ENCODE measurements at places on chromosomes 16 and 17. TPM values are rescaled to one million over a fixed set of nuclear protein-coding genes. Genes with fewer than 3 reads are reported as not detected.

The FMNL1 gene
- polyA plus RNA-seq = 1.8 TPM

- no peak for DNase-seq
Measured at GRCh38 chr16:30459456-30459855, 13.1 kb upstream of the ITGAL start.

DNA sequence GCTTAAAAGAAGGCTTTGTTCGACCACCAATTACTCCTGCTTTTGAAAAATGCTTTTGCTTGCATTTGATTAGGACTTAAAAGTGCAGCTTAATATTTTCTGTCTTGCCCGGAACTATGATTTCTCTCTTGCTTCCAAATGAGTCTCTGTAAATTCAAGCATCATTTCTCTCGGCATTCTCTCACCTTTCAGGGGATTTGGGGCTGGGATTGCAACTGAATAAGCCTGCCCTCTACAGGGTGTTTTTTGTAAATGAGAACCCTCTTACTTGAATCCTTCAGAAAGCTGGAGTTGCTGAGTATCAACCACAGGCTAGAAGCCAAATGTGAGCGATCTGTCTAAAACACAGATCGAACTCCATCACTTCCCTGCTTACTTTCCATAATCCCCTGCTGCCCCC is 234.6 kb downstream of the TMEM114 start:
- DNase-seq = no peak

The GP2 gene
- not detected for polyA plus RNA-seq

DNA sequence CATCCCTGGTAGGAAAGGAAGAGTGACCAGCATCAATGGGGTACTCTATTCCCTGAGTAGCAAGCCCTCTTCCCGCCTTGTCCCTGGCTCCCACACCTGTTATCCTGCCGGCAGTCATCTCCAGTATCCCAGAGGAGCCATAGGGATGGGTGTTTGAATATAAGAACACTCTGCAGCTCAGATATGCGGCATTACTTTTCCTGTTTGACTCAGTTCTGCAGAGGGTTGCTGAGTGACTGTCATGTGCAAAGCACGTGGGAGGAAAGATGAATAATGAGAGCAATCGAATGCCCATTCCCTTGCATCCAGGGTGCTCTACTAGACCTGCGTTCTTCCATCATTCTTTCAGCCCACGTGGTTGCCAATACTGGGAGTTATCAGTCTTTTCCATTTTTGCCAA is 115.1 kb downstream of the PRKCB start:
- no peak for DNase-seq

DNA sequence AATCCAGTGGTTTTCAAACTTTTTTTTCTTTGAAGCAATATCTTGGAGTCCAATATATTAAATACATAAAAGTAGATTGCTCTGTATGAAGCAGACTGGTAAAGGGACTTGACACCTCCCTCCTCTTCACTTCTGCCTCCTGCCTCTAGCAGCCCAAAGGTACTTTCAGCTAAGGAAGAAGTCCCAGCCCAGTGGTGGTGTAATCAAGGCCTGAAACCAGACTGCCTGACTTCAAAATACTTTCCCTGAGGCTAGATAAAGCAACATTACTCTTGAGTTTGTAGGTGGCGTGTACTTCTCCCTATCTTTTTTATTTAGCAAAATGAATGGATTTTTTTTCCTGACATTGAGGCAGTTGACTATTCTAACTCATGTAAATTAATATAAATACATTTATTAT is 122.4 kb upstream of the TMEM97 start:
- no peak for DNase-seq

GRCh38 chr17:39108461-39109375 is 42.7 kb downstream of the PLXDC1 start:
- no peak for DNase-seq

The SYT17 gene
- polyA plus RNA-seq = 0.21 TPM

The HEATR9 gene
- not detected for polyA plus RNA-seq

GRCh38 chr16:2481676-2482075 is 6.7 kb downstream of the TBC1D24 start:
- no peak for DNase-seq
